ENCODE measurements at places on chromosomes 1 and 21. TPM values are rescaled to one million over a fixed set of nuclear protein-coding genes. Genes with fewer than 3 reads are reported as not detected.
A peak's percentile ranks its signal among the peaks of the same experiment; 100 is the strongest.

Gene GPR161
- under 0.01 TPM for polyA plus RNA-seq

Gene SERPINC1
- 0.19 TPM for polyA plus RNA-seq

Gene LCE5A
- polyA plus RNA-seq, result not detected

DNA sequence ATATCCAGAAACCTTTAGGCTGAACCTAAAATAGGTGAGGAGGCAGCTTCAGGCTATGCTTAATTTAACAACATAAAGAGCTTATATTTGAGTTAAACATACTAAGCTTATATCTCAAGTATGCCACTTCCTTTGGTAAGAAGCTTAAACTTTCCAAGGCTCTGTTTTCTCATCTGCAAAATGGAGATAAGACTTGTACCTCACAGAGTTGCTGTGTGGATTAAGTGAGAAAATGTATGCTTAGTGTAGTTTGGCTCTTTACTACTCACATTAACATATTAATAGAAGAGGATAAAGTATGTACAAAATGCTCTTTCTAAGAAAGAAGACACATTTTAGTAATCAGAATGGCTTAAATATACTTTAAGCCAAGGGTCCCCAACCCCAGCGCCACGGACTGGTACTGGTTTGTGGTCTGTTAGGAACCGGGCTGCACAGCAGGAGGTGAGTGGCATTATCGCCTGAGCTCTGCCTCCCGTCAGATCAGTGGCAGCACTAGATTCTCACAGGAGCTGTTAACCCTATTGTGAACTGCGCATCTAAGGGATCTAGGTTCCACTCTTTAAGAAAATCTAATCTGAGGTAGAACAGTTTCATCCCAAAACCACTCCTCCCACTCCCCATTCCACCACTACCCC lies 77.2 kb downstream of the HS2ST1 start:
- no peaks in the 10 kb centered on the region for H3K27me3 ChIP-seq
- no peak overlapping the region for H3K4me3 ChIP-seq
- no peak for DNase-seq

GRCh38 chr1:58895559-58896145 lies 111.8 kb upstream of the JUN start:
- no peaks in the 10 kb centered on the region for H3K27me3 ChIP-seq
- no peaks in the 10 kb centered on the region for H3K36me3 ChIP-seq
- no peak overlapping the region for H3K27ac ChIP-seq
- peak; percentile 11 for DNase-seq
- peaks cover 15% of the 10 kb centered on the region for H3K4me1 ChIP-seq

DNA sequence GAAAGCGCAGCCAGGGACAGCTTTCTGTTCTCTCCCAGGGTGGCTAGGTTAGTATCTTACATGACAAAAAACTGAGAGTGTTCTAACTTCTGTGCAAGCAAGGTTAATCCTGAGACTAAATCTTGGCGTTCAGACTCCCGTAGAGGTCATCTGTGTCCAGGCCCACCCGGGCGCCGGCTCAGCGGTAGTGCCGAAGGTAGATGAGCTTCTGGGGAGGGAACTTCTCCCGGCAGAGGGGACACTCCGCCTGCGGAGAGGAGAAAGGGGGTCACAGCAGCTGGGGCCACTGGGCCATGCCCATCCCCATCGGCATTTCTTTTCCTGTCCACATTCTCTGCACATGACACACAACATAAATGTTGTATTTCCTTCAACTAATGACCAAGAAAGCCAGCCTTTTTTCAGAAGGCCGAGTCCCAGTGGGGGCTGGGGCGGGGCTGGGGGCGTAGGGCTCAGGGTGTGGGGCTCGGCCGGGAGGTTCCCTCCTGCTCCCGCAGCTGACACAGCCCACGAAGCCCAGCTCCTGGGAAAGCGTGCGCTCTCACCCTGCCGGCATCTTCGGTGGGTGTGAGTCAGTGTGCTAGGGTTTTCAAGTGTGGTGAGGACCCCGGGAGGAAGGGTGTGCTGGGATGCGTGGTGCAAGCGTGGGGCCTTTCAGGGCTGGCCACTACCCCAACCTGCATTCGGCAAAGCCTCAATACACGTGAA lies 6.6 kb downstream of the PEX10 start:
- H3K27me3 ChIP-seq, result no peaks in the 10 kb centered on the region
- H3K27ac ChIP-seq, result no peak overlapping the region
- no peak overlapping the region for H3K4me3 ChIP-seq
- H3K36me3 ChIP-seq, result peaks cover 91% of the 10 kb centered on the region

DNA sequence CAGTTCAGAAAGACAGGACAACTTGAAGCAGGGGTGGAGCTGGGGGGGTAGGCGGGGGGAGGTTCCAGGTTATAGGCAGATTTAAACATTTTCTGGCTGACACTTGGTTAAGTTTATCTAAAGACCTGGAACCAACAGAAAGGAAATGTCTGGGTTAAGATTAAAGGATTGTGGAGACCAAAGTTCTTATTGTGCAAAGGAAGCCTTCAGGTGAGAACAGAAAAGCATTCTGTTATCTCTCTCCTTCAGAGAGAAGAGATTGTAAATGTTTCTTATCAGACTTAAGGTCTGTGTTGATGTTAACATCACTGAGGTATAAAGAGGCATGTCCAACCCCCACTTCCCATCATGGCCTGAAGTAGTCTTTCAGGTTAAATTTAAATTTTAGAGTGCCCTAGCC lies 3.7 kb upstream of the ACADM start:
- H3K4me3 ChIP-seq, result no peak overlapping the region
- peak; percentile 65 for DNase-seq
- no peak overlapping the region for H3K27ac ChIP-seq

Data from small intestine (tissue), 16 donors.